ENCODE measurements at places on chromosomes 5 and 9.
A peak's percentile ranks its signal among the peaks of the same experiment; 100 is the strongest.

DNA sequence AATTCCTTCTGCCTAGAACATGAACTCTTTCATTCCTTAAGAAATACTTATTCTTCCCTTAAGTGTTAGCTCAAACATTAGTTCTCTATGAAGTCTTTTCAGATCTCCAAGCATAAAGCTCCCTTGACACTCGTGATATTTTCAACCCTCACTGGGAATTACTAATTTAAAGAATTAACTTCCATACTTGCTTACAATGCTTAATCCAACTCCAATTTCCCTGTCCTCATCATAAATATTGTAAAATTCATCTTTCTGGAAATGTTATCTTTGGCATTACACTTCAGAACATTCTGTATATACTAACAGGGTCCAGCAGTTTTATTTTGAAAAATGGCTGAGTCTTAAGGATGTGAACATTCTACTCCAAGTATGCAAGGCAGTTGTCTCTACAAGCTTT, 7.2 kb downstream of the STARD4 start:
- no peak for DNase-seq

DNA sequence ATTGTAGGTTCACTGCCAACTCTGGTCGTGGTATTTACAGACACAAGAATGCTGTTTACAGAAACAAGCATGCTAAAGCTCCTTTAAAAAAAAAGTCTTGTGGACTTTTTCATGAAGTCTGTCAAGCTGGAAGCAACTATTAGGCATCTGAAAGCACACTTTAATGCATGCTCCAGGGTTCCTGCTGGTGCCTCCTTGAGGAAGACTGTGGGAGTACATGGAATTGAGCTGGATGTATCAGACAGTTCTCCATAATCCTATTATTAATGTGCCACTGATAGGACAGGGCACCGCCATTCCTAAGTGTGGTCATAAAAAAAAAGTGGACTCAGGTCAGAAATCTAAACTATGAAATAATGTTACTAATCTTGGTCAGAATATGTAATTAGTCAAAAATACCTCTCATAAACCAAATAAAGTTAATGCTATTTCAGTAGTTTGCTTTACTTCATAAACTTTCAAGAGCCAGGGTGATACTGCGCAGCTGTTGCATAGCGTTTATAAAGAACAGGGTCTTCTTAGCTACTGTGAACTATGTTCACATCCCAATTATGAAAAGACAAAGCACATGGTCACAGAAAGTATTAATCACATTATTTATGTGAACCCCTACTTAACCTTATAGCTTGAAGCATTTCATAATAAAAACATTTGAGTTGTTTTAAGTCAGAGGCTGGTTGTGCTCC, 390.8 kb upstream of the PTGER4 start:
- DNase-seq = peak; percentile 11

DNA sequence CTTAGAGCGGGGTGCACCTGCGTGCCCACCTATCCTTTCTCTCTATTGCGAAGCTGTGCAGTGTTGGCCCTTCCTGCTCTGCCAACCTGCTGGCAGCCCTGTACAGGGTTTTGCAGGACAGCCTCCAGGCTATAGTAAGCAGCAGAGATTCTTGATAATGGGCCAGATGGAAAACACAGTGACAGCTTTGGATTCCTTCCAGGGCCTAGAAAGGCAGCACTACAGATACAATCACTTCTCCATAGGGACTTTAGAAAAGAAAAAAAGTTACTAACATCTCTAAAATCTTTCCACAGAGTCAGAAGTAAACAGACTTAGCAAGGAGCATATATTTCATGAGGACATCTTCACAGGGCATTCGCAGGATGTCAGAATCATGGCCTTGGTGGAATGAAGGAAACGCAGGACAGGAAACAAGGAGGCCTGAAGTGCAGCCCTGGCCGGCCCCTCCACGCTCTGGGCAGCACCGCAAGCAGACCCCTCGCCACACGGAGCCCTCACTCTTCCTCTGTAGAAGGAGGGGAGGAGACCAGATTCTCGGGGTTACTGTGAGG, 172.1 kb upstream of the GAS1 start:
- no peak for DNase-seq

- no peak for DNase-seq
These were observed 194.6 kb downstream of the MEF2C start for GRCh38 chr5:88688156-88688983.

- no peak for DNase-seq
These were observed 2.6 kb upstream of the ENC1 start for GRCh38 chr5:74643111-74643562.

DNA sequence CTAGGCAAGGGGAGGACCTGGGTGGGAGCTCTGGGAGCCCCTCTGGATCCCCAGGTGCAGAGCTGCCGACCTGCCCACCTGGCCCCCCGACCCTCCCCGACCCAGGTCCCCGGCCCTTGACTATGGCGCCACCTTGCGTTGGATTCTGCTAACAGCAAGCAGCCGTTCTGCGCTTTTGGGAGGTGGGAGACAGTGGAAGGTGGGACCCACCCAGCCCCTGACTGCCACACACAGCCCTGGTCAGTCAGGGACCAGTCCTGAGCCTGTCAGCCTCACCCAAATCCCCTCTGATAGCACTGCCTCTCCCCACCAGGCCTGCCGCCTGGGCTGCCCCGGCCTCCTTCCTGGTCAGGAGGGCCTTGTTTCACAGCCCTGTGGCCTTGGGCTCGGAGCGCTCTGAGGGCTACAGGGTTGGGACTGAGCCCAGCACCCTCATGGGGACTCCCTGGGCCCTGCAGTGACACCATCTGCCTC, 77.9 kb downstream of the HMCN2 start:
- DNase-seq = peak; percentile 52

- no peak for DNase-seq
These were observed 88.3 kb downstream of the ANKRD33B start for GRCh38 chr5:10652151-10652550.

DNA sequence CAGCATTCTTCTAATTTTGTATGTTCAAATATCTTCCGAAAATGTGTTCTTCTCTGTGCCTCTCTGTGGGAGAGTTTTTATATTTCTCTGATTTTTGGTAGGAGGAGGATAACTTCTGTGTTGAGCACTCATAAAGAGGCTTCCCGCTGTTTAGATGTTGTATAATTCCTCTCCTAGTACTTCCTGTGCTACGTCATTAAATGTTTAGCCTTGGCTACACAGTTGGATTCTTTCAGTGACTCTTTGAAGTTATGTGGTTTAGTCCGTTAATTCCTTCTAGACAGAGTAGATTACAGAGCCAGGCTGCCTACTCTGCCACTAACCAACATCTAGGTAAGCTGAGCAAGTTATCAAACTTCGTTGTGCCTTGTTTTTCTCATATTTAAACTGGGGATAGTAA, 302.6 kb downstream of the OSTF1 start:
- DNase-seq = no peak

DNA sequence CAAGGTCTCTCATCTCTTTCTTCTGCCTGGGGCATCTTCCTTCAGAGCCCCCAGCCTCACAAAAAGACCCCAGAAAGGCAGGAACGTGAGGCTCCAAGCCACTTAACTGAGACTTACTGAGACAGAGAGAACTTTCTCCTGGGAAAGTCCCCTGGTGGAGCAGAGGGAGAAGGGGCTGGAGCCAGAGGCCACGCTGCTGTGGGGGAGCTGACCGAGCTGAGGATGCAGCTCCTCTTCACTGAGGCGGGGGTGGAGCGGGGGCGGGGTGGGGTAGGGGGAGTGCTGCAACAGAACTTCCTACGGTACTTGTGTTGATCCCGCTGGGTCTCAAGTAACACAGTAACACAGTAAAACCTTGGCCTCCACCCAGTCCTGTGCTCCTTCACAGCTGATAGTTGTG, 204.0 kb downstream of the FSTL4 start:
- no peak for DNase-seq

DNA sequence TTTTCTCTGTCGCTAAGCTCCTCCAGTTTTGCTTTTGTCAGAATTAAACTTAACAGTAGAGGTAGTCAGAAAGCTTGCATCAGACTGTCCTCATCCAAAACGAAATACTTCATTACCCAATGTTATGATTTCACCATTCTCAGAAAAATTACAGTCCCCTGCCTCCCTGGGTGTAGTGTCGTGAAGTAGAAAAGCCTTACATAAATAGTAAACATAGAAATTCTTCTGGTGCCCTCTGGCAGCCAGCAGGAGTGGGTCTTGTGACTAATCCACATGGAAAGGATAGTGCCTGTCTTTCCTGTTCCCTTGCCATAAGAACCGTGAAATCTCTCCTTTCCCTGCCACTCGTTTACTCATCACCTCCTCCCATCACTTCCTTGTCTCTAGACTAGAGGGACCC, 230.6 kb downstream of the GNA14 start:
- DNase-seq = no peak

GRCh38 chr5:139386050-139386438, 2.9 kb upstream of the SLC23A1 start:
- DNase-seq = no peak

DNA sequence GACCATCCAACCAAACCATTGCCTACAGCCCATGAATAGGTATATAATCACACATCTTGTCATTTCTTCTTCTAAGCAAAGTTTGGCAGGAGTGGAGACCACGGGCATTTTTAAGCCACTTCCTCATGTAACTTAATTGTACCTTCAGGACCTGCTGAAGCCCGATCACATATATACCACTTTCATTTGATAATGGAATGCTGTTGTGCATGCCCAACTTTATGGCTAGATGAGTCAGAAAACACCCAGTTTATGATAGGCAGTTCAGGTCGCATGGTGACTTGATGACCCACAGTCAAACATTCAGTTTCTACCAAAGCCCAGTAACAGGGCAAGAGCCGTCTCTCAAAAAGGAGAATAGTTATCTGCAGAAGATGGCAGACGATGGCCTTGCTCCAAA, 2295.0 kb upstream of the ACO1 start:
- DNase-seq = no peak

GRCh38 chr9:137411645-137412380, 11.1 kb downstream of the EXD3 start:
- DNase-seq = no peak

- DNase-seq = peak; percentile 44
These were observed 563 bp downstream of the SNAPC4 start for GRCh38 chr9:136399176-136400037.

GRCh38 chr9:27535701-27536118, 6.1 kb upstream of the MOB3B start:
- no peak for DNase-seq

DNA sequence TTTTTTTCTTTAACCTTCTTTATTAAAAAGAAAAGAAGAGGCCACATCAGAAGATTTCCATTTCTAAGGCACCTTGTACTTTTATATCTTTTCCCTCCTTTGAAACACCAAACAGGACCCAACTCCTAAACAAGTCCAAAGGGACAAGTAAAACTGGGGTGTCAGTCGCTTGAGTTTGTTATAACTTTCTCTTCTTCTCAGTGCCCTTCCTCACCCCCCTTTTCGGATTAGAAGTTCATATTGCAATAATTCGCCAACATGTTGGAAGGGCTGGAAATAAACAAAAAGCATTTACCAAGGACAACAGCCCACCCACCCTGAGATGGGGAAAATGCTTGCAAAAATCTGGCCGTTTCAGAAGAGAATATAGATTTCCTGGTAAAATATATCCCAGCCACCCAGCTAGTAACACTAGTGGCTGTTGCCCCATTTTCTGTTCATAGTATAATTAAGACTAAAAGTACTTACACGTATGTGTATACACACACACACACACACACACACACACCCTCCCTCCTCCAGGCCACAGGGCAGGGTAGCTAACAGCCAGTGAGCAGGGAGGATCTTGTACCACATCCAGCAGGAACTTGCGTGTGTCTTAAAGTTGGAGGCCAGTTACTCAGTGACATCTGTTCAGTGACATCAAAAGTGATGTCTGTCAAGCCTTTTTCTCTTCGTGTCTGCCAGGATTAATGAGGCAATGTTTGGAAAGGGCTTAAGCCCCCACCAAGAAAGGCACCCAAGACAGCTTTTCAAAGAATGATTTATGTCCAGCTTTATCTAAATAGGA, 149.1 kb upstream of the KLF4 start:
- DNase-seq = no peak
